ENCODE measurements at places on chromosomes 7 and 10.

- no peak for DNase-seq
Observed at GRCh38 chr7:94307399-94308048, 87.2 kb upstream of the COL1A2 start.

DNA sequence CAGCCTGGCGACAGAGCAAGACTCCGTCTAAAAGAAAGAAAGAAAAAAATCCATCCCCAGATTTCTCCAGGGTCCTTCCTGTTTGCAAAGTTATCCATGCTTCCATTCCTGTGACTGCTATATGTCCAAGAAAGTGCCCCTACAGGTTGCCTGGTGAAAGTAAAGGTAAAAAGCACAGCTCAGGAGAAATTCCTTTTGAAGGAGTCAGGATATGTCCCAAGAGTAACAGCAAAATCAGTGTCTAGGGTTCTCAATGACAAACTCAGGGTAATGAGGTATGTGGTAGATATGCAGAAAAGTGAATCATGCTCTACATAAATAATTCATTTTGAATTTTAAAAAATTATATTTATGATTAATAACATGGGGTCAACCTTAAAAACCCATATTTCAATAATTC is 91.5 kb downstream of the CTTNBP2 start:
- DNase-seq, result no peak

DNA sequence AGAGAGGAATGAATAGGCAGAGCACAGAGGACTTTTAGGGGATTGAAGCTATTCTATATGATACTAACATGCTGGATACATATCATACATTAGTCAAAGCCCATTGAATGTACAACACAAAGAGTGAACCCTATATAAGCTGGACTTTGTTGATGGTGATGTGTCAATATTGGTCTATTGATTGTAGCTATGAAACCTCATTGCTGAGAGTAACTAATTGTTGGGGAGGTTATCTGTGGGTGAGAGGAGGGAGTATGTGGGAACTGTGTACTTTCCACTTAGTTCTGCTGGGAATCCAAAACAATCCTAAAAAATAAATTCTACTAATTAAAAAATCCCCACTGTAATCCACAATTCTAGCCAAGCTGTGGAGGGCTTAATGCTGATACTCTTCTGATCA is 22.0 kb upstream of the CYP2C9 start:
- DNase-seq, result no peak

DNA sequence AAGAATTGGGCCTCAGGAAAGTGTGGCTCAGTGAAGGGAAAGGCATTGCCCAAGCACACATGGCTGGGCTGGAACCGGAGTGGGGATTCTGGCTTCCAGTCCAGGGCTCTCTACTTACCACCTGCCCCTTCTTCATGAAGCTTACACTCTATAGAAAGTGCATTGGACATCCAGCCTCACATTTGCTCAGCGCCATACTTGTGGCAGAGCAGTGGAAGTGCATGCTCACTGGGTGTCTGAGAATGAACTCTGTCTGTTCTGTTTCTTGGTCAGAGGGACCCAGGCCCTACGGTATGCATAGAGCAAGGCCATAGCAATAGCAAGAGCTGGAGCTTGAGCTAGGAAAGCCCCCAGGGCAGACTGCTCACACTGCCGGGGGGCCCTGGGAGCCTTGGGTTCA is 1253.5 kb downstream of the TYW1 start:
- no peak for DNase-seq

- DNase-seq, result no peak
Observed at GRCh38 chr7:125363873-125364272, 434.2 kb upstream of the POT1 start.

GRCh38 chr10:97001183-97001991 is 169.3 kb downstream of the LCOR start:
- no peak for DNase-seq

GRCh38 chr7:148587076-148587475 is 3.5 kb upstream of the C7orf33 start:
- DNase-seq, result no peak

DNA sequence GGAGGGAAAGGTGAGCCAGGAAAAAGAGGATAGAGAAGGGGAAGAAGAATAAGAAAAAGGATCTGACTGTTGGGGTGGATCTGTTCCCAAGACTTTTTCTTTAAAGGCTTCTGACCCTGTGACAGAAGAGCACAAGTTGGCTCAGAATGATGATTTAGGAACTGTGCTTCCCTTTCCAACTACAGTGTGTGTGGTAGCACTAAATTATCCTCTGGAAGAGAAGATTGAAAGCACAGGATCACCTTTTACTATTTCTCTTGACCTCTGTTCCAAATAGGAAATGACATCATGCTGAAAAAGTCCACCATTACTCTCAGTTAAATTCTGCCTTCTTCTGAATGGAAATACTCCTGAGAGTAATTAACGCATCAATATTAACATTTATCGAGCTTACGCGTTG is 47.2 kb downstream of the VAX1 start:
- DNase-seq, result no peak

- DNase-seq, result no peak
Observed at GRCh38 chr7:98964596-98964995, 86.3 kb downstream of the TRRAP start.

GRCh38 chr7:103905997-103906396 is 83.5 kb downstream of the RELN start:
- DNase-seq, result no peak

GRCh38 chr10:71634531-71635164 is 84.9 kb downstream of the C10orf105 start:
- no peak for DNase-seq

GRCh38 chr10:78260141-78260540 is 226.5 kb downstream of the RPS24 start:
- no peak for DNase-seq

- no peak for DNase-seq
Observed at GRCh38 chr7:100171840-100172239, 3.4 kb upstream of the GAL3ST4 start.

GRCh38 chr10:131396121-131397050 is 84.9 kb upstream of the TCERG1L start:
- DNase-seq, result no peak

GRCh38 chr10:118405928-118406327 is 63.8 kb upstream of the FAM204A start:
- no peak for DNase-seq

GRCh38 chr7:55339033-55340000 is 25.8 kb upstream of the LANCL2 start:
- no peak for DNase-seq

- DNase-seq, result no peak
Observed at GRCh38 chr7:94778711-94779459, 123.0 kb upstream of the SGCE start.

DNA sequence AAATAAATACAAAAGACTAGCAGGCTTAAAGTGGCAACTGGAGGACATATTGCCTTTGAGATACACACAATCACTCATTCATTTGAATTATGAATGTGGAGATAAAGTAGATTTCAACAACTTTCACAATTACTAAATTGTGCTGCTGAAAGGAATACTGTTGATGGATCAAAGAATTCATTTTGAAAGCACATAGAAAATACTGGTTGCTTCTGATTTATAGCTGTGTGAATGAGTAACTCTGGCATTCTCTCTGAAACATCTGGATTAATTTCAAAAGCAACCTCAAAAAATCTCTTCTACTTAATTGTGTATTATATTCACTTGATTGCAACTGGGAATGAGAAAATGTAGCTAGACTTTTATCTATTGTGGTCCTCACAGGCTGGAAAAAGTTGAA is 397.6 kb downstream of the THSD7A start:
- DNase-seq, result no peak

DNA sequence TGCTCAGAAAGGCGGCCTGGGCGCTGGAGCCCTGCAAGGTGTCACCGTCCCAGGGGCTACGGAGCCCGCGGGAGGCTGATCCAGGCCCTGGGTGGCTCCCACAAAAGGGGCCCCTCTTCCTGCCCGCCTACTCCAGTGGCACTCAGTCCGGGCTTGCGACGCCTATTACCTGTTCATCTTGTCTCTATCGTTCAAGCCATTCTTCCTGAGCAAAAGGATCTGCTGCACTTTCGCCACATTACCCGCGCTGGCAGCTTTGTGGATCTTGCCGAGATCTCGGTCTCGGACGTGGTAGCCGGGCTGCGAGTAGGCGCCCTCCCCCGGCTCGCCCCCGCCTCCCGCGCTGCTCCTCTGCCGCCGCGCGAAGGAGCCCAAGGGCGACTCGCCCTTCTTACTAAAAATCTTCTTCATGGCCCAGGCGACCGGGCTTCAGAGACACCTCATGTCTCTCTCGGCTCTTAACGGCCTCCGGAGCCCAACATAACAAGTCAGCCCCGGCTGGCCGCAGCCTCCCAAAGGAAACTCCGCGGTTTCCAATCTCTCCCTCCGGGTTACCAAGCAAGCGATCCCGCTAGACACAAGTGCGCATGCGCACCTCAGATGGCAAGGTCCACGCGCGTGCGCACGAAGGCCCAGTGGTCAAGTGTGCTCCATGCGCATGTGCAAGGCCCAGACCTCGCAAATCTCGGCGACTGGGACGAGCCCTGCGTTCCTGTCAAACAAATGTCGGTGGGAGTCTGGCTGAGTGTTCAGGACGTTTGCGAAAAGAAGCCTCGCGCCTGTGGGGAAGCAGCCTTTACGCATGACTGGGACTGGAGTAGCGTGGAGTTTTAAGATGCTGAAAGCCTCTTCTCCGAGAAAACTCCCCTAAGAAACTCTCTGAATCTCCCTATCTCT is at the start of gene ANKRD26:
Gene ANKRD26 (minus strand): TSS at position 579 of the 897 bp plus-strand sequence. CDS start 168 bp downstream, at position 411.
- peak; percentile 96 for DNase-seq

DNA sequence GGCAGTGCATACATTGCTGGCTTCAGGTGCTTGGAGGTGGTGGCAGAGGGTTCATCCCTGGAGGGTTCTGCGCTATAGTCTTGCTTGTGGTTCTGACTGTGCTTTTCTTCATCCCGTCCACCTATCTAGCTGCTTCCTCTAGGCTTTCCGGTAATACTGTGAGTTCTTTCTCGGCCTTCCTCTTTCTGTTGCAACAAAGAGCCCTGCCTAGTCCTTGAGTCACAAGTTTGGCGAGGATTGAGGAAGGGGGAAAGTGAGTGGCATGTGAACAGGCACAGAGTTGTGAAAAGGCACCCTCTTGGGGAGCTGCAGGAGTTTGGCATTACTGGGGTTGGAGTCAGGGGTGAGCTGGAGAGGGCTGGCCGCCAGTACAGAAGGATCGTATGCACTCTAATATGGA is 123.0 kb downstream of the SH2D4B start:
- DNase-seq, result no peak

GRCh38 chr10:46006219-46006618 is 24.2 kb downstream of the NCOA4 start:
- DNase-seq, result no peak

GRCh38 chr10:31876652-31877352 is 51.8 kb downstream of the ARHGAP12 start:
- DNase-seq, result no peak

- no peak for DNase-seq
Observed at GRCh38 chr10:89574368-89574767, 39.0 kb upstream of the SLC16A12 start.

DNA sequence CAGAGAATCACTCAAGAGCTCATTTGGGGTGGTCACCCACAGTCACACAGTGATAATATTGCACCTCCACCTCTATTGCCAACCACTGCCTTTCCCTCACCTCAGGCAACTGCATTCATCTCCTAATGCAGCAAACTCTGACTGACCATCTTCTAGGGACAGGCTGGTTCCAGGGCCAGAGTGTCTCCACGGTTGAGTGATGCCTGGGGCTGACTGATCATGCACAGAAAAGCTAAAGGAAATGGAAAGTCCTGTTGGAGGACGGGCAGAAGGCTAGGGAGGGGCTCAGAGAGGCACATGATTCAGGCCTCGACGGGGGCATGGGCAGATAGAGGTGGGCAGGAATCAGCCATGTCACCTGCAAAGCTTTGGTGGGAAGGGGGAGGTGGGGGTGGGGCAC is 127.1 kb upstream of the TNS3 start:
- DNase-seq, result no peak

DNA sequence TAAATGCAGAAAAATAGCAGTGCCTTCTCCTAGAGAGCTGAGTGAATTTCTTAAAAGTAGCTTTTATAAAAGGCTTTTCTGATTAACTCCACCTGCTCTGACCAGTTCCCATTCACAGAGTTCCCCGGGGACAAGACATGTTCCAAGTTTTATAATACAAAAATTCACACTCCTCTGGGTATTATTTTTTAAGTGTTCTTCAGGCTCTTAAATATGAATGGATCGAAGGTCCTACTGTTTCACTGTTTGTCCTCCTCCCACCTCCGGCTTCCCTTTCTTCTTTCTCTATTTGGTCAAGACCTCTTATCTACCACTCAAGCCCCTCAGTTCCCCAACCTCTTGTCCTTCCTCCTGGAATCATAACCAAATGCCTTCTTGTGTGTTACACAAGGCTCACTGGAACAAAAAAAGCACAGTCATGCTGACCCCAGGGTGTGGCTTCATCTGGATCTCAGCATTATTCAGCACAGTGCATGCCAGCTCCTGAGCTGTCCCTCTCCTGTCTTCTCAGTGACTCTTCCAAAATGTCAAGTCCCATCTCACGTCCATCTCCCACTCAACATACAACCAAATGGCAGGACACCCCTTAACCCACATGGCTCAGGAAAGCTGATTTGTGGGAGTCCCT is 222.4 kb downstream of the SORCS1 start:
- DNase-seq, result no peak

DNA sequence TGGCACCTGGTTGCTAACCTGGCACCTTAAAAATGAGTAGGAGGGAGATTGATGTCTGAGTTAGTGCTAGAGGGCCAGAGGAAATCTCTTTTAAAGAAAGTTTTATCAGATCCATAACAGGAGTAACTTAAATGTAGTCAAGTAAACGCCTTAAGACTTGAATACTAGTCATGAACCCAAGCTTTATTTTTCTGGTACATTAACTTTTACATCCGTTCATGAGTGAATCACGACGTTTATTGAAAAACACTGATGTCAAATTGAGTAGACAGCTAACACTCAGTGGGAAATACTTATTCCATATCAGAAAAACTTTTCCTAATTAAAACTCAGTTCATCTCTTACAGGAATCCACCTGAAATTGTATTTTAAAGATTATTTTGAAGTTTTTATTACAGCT is 6.9 kb upstream of the LAMB1 start:
- DNase-seq, result no peak

DNA sequence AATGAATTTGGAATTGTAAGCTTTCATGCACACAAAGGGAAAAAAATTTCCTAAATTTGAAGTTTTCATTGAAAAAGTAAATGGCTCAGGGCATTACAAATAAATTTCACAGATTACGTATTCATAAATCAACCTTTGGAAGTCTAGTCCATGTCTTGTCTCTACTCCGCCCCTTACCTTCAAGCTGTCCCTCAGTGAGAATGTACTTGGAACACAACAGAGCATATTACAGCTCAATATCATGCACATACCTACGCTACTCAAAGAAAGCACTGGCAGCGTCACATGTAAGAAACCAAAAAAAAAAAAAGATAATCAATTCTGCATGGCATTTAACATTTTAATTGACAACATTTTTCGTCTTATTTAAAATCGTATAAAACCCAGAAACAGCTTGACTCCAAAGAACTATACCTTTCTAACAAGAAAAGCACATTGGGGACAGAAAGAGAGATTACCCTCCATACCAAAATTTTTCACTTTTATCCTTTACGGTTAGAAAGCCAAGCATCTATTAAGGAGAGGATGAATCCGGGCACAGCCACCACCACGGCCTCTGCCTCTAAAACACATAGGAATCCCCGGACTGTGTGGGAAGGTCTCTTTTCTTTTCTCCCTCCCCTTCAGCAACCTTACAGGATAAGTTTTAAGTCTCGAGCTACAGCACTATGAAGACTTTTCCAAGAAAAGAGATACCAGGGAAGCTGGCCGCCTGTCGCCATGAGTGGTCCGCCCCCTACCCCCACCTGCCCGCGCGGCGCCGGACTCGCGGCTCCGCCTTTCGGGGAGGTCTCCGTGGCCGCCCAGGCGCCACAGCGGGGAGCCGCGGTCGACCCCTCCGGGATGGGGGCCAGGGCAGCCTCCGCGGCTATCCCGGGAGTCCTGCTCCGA is 1.1 kb downstream of the JMJD1C start:
- DNase-seq, result no peak
